ENCODE measurements at places on chromosomes 2 and 18. TPM values are rescaled to one million over a fixed set of nuclear protein-coding genes. Genes with fewer than 3 reads are reported as not detected.

- H3K27me3 ChIP-seq, result no peaks in the 10 kb centered on the region
- no peak overlapping the region for H3K27ac ChIP-seq
- no peaks in the 10 kb centered on the region for H3K4me1 ChIP-seq
- no peak overlapping the region for H3K4me3 ChIP-seq
- H3K36me3 ChIP-seq, result no peaks in the 10 kb centered on the region
- DNase-seq, result no peak
Measured at GRCh38 chr2:79000008-79000576, 25.4 kb upstream of the REG3G start.

- H3K27me3 ChIP-seq, result no peaks in the 10 kb centered on the region
- H3K27ac ChIP-seq, result no peak overlapping the region
- no peak overlapping the region for H3K4me3 ChIP-seq
- DNase-seq, result no peak
- H3K4me1 ChIP-seq, result no peaks in the 10 kb centered on the region
- no peaks in the 10 kb centered on the region for H3K36me3 ChIP-seq
Measured at GRCh38 chr2:16493788-16494187, 171.8 kb downstream of the CYRIA start.

SIX3 gene
- total RNA-seq, result not detected

GRCh38 chr18:11283479-11284161 lies 134.3 kb upstream of the PIEZO2 start:
- H3K4me3 ChIP-seq, result no peak overlapping the region
- no peak overlapping the region for H3K27ac ChIP-seq

GRCh38 chr2:192828175-192828574 lies 633.4 kb upstream of the TMEFF2 start:
- no peaks in the 10 kb centered on the region for H3K4me1 ChIP-seq
- no peak for DNase-seq
- no peaks in the 10 kb centered on the region for H3K36me3 ChIP-seq
- no peaks in the 10 kb centered on the region for H3K27me3 ChIP-seq
- no peak overlapping the region for H3K27ac ChIP-seq

DNA sequence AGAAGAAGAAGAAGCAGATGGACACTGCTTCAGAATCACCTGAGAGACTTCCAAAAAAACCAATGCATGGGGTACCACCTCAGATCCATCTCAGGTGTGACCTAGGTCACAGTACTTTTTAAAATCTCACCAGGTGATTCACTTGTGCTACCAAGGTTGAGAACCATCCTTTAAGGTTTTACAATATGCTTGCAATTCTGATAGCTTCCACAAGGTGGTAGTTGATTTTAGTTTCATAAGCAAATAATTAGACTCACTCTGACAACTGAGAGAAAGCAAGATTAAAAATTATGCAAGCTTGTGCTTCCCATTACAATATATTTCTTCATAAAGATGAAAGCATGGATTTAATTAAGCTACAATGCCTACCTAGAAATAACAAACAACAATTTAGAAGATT lies 355.1 kb downstream of the EN1 start:
- H3K27ac ChIP-seq, result no peak overlapping the region
- H3K4me1 ChIP-seq, result no peaks in the 10 kb centered on the region
- DNase-seq, result no peak
- no peaks in the 10 kb centered on the region for H3K36me3 ChIP-seq
- H3K4me3 ChIP-seq, result no peak overlapping the region

C2orf92 gene
- 6.5 TPM for total RNA-seq

- H3K36me3 ChIP-seq, result no peaks in the 10 kb centered on the region
- no peaks in the 10 kb centered on the region for H3K4me1 ChIP-seq
- H3K27ac ChIP-seq, result no peak overlapping the region
- H3K27me3 ChIP-seq, result no peaks in the 10 kb centered on the region
Measured at GRCh38 chr2:240998706-240998994, 232 bp downstream of the SNED1 start.

GRCh38 chr2:46855805-46856204 lies 59.8 kb downstream of the MCFD2 start:
- DNase-seq, result no peak
- no peak overlapping the region for H3K4me3 ChIP-seq
- no peaks in the 10 kb centered on the region for H3K4me1 ChIP-seq
- H3K36me3 ChIP-seq, result no peaks in the 10 kb centered on the region
- no peaks in the 10 kb centered on the region for H3K27me3 ChIP-seq

- H3K36me3 ChIP-seq, result no peaks in the 10 kb centered on the region
- H3K4me1 ChIP-seq, result no peaks in the 10 kb centered on the region
- H3K27ac ChIP-seq, result no peak overlapping the region
- no peak overlapping the region for H3K4me3 ChIP-seq
Measured at GRCh38 chr18:8529609-8530008, 79.6 kb upstream of the RAB12 start.

- no peaks in the 10 kb centered on the region for H3K4me1 ChIP-seq
- H3K27ac ChIP-seq, result no peak overlapping the region
- no peak for DNase-seq
- H3K4me3 ChIP-seq, result no peak overlapping the region
- H3K27me3 ChIP-seq, result no peaks in the 10 kb centered on the region
Measured at GRCh38 chr2:169933124-169933711, 106.0 kb downstream of the UBR3 start.
